Foreskin keratinocyte (primary cell): ENCODE measurements at places on chromosomes 16 and 17.

GRCh38 chr16:23896832-23897821, 61.3 kb downstream of the PRKCB start:
- no peak for DNase-seq

DNA sequence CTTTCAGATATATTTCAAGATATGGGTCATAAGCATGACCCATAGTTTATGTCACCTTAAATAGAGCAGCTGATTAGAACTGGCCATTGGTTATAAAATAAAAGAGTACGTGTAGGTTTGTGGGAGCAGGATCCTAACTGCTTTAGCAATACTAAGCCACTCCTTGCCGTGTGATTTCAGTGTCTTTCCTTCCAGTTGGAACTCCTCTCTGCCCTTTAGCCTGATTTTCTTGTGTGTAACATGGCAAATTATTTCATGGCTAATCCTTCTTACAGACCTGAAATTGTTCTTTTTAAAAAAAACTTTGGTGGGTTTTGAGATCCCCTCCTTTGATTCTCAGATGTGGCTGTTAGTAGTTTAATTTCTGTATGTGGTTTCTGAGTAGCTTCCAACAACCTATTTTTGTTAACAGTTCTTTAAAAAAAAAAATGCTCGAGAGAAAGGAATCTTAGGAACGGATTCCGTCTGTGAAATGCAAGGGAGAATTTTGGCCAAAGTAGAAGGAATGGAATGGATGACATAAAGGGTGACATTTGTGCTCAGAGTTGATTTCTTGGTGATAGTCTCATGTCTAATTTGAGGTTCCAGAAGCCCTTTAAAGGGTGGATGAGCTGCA, 39.9 kb downstream of the DHRS7B start:
- DNase-seq = no peak

DNA sequence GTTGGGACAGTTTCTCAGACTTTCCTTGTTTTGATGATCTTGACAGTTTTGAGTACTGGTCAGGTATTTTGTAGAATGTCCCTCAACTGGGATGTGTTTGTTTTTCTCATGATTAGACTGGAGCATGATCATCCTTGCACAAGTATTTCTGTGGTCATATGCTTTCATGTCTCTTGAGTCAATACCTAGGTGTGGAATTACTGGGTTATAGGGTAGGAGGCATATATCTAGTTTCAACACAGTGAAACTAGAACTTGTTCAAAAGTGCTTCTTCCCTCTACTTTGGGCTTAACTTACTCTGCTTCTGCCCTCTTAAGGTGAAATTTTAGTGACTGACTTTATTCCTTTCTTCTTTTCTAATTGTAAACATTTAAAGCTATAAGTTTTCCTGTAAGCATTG, 30.1 kb downstream of the IKZF3 start:
- no peak for DNase-seq

GRCh38 chr16:66563574-66564334, 2.5 kb upstream of the CMTM1 start:
- no peak for DNase-seq

- no peak for DNase-seq
These were observed at the start of gene FAM171A2 for GRCh38 chr17:44363613-44364159. Gene FAM171A2 (minus strand): TSS chr17:44363853. CDS start chr17:44363714, 139 bp downstream.

- no peak for DNase-seq
These were observed 47.1 kb upstream of the TEKT3 start for GRCh38 chr17:15388356-15389041.
